ENCODE measurements at places on chromosomes 1 and 21.

GRCh38 chr1:245615001-245615400 is 460.2 kb downstream of the KIF26B start:
- no peak for DNase-seq

DNA sequence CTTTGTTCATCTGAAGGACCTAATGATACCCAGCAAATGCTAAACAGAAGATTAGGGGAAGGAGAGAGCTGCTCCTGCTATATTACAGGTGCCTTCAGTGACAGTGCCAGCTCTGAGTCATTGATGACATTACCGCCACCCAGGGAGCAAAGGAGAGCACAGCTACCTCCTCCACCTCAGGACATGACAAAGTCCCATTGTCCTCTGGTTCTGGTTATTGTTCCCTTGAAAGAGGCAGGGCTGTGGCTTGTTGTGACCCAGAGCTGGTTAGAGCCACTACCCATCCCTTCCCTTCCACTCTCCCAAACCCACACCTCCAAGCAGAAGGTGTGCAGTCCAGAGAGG is 363.5 kb upstream of the DUSP10 start:
- no peak for DNase-seq

- no peak for DNase-seq
Observed at GRCh38 chr1:224632921-224633321, 16.8 kb downstream of the CNIH3 start.

DNA sequence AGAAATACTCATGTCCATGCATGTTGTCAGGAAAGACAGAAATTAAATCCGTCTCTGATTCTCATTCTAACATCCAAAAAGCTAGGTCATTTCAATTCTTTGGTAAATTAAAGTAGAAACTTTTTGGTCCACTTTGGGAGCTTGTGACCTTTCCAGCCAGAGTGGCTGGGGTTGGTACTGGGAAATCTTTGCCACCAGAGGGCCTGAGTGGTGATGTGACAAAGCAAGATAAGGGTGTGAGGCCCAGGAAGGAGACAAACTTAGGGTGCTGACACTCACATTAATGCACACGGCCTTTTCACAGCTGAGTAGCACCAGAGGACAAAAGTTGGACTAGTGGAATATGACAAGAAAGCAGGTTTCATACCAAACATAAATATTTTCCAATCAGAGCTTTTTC is 144.3 kb downstream of the DNM3 start:
- no peak for DNase-seq

DNA sequence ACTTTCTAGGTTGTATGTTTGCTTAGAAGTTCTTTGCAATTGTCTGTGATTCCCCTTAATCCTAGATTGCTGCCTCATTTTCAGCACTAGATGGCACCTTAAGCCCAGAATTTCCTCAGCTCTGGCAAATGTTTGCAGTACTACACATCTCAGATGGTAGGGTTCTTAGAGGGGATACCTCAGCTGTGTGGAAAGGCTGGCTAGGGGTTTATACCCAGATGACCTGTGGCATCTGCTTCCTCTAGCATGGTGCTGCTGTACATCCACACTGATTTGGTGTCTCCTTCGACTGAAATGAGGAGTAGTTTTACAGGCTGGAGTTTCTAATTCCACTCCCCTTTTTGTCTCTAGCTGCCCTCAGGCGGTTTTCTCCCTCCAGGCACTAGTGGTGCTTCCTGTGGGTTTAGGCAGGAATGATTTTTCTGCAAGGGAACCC is 23.5 kb downstream of the ASB17 start:
- DNase-seq: no peak

GRCh38 chr1:99358770-99359169 is 94.5 kb downstream of the PLPPR4 start:
- no peak for DNase-seq

GRCh38 chr1:41345434-41346075 is 15.7 kb upstream of the FOXO6 start:
- DNase-seq: no peak

DNA sequence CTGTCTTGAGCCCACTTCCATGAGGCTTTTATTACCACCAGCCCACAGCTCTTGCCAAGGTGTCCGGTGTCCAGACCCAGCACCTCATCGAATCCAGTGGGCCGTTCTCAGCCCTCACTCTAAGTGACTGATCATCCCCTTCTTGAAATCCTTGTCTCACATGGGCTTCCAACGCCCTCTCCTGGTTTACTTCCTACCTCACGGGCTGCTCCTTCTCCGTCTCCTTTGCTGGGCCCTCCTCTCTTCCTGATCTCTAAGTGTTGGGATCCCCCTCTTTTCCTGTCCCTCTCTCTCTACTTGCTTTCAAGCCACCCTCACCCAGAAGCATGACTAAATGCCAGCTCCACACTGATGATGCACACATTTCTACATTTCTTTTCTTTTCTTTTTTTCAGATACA is 9.0 kb upstream of the RHBG start:
- no peak for DNase-seq

DNA sequence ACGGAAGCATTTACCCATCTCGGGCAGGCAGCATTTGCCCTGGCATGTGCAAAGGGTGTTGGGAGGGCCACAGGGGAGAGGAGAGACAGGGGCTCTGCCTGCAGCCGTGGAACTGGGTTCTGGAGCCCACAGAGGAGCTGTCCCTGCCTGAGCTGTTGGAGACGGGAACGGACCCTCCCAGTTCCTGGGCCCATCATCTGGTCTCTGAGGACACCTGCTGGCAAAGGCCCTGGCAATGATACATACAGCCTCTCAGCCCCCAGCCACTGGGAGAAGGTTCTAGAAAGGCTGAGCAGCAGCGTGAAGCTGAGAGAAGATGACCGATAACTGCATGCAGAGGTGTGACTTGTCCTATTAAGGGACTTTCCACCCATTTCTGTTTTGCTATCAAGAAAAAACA is 31.4 kb downstream of the FAAP20 start:
- DNase-seq: no peak

DNA sequence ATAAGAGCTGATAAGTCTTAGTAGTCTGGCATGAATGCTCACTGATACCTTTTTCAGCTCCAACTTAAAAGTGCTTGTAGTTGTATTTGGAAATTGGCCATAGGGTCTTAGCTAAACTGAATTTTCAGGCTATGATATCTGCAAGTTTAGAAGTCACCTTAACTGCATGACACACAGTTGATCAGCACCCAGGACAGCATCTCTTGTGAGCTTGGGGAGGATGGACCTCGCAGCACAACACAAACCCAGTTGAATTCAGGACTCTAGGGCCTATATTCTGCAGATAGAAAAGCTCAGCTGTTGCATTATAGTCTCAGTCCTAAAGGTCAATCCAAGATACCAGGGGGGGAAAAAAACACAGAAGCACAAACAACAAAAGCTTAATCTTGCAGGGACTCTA is 394.3 kb downstream of the KCNH1 start:
- DNase-seq: no peak

DNA sequence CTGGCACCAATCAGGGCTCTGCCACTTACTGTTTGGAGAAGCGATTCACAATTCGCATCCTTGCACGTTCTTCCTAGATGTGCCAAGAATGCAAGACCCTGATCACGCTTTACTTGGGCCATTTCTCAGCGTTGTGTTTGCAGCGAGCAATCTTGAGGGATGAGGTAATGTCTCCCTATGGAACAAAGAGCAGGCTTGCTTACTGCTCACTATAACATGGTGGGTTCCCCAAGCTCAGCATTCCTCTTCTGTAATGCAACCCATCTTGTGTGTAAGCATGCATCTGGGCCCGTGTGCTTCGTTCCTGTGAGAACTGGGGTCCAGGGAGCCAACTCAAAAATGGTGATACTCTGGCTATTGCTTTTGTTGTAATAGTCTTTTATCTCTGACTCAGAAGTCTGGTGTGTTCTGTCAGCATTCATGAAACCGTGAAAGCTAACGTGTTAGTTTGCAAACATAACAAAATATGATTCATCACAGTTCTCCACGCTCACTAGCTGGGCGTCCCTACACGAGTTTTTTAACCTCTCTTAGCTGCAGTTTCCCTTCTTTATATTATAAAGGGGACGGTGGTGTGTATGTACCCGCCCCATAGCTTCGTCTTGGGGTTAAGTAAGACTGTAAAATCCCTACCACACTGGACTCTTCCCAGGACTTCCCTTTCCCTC is 33.3 kb downstream of the DNTTIP2 start:
- no peak for DNase-seq
